Naive B cell (primary cell): ENCODE measurements at places on chromosomes 12 and 14. TPM values are rescaled to one million over a fixed set of nuclear protein-coding genes. Genes with fewer than 3 reads are reported as not detected.

Gene NUP107
- 31.9 TPM for polyA plus RNA-seq

Gene BORCS5
- polyA plus RNA-seq = 14.6 TPM

Gene MGST1
- 2.0 TPM for polyA plus RNA-seq

Gene AP4S1
- polyA plus RNA-seq = 7.6 TPM
